Hepatic stellate cell (primary cell): ENCODE measurements at places on chromosomes 2 and 18.

DNA sequence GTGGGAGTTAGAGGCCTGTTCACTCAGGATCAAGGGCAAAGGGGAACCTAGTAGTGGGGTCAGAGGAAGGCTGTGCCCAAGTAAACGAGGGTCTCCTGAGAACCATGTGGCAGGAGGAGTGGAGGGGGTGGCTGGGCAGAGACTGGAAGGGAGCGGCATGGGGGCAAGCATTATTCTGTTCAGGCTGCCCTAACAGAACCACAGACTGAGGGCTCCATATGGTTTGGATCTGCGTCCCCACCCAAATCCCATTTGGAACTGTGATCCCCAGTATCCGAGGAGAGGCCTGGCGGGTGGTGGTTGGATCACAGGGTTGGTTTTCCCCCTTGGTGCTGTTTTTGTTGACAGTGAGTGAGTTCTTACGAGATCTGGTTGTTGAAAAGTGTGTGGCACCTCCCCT is 287.0 kb downstream of the PHLPP1 start:
- no peak for DNase-seq

DNA sequence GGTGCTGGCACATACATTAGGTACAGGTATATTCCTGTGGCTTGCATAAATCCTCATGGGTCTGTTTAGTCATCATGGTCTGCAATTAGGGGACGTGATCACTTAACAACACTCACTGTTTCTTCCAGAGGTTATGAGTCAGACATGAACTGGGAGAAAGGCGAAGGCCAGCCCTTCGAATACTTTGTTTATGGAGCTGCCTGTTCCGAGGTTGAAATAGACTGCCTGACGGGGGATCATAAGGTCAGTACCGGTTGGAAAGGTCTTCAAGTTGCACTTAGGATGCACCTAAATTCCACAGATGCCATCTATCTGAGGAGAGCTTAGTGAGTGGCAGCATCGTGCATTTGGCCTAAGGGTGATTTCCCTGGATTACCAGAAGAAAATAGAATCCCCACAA is 76.9 kb downstream of the AOX1 start:
- DNase-seq = peak; percentile 13

DNA sequence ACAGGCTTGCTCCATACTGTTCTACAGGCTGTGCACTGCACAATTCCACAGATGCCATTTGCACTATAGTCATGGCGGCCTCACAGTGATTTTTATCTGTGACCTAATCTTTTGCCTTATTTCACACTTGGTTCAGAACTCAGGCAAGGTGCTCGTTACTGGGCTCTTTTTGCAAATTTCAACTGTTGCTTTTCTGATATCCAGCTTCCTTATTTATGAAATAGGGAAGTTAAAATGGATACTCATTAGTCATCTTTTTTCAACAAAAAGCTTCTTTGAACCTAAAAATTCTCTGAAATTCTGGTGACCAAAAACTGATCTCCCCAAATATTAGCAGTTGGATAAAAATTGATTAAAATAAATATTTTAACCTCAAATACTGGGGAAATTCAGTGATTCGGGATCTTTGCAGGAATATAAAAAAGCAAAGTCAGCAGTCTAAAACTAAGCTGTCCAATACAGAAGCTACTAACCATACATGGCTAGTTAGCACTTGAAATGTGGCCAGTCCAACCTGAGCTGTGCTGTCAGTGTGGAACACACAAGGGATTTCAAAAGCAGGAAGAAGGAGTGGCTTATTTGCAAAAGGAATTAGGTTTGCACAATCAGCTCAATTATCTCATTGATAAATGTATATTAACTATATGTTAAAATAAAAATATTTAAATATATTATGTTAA is 134.4 kb downstream of the COL4A4 start:
- no peak for DNase-seq

- no peak for DNase-seq
Measured at GRCh38 chr18:50687491-50687890, 127.6 kb downstream of the MAPK4 start.

GRCh38 chr2:224060783-224061482 is 21.8 kb upstream of the SERPINE2 start:
- DNase-seq = no peak

DNA sequence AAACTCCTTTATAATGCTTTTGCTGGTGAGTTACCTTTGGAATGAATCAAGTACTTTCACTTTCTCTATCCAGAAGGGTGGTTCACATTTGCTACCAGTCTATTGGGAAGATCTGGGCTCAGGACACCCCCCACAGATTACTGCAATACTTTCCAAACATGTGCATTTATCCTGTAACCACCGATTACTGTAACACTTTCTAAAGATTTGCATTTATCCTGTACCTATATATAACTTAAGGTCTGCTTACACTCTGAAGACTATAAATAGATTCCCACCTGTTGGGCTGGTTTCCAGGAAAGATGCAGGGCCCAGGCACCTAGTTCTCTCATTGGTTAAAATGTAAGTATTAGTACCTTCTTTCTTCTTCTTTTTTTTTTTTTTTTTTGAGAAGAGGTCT is 113.0 kb upstream of the NEDD4L start:
- no peak for DNase-seq

GRCh38 chr18:63314062-63314790 is 5.3 kb downstream of the BCL2 start:
- no peak for DNase-seq

- DNase-seq = no peak
Measured at GRCh38 chr2:197054437-197054836, 127.9 kb upstream of the PGAP1 start.

- no peak for DNase-seq
Measured at GRCh38 chr2:231000211-231000904, 4.4 kb downstream of the SPATA3 start.

GRCh38 chr2:85531589-85531988 is 7.4 kb upstream of the MAT2A start:
- DNase-seq = no peak

DNA sequence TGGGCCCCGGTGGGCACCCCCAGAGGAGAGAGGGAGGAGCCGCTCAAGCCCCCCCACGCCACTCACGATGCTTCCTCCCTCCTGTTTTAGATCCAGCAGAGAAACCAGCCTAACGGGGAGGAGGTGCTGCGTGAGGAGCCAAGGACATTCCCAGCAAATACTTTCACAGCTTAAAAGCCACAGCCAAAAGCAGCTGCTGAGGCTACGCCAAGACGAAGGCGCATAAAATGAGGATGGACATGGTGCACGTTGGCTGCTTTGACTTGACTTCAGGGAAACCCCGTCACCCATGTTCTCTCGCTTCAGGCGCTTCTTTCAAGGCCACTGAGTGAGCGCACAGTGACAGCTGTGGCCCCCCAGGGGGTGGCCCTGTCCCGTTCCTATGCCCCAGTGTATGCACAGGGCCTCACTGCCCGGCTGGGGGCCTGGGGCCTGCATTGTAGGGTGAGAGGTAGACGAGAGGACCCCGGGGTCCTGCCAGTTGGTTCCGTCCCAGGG is 72.1 kb upstream of the PXDN start:
- DNase-seq = no peak

DNA sequence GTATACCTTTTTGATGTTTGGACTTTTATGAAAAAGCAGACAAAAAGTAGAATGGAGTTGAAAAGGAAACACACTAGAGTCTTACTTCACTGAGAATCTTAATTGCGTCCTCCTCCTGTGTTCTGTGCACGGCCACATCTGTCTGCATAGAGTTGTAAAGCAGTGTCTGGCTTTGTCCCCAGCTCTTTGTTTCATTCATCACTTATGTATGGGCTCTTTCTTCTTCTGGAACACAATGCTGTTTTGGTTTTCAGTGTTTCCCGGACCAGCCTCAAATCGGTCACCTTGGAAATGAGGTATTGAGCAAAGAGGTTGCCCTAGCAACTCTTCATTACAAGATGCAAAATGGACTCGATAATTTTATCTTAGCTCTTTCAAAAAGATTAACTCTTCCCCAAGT is 104.3 kb upstream of the CNGA3 start:
- DNase-seq = no peak
